Activated T-cell treated with anti-CD3 and anti-CD28 coated beads for 4 hours (primary cell): ENCODE measurements at places on chromosomes 13 and 19.

DNA sequence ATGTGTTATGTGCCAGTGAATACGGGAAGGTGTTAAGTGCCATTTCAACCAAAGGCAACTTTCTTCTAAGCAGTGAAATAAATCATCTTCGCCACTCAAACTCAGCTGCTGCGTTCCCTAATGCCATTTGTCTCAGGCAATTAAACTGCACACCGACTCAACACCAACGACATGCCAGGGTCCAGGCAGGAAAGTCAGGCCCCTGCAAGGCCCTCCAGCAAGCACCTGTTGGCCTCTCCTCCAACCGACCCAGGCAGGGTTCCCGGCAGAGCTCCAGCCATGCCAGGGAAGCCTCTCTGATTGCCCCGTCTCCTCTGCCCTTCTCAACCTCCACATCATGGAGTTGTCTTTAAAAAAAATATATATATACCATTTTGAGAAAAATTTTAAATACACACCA lies 21.8 kb downstream of the SAFB2 start:
- no peak for DNase-seq

DNA sequence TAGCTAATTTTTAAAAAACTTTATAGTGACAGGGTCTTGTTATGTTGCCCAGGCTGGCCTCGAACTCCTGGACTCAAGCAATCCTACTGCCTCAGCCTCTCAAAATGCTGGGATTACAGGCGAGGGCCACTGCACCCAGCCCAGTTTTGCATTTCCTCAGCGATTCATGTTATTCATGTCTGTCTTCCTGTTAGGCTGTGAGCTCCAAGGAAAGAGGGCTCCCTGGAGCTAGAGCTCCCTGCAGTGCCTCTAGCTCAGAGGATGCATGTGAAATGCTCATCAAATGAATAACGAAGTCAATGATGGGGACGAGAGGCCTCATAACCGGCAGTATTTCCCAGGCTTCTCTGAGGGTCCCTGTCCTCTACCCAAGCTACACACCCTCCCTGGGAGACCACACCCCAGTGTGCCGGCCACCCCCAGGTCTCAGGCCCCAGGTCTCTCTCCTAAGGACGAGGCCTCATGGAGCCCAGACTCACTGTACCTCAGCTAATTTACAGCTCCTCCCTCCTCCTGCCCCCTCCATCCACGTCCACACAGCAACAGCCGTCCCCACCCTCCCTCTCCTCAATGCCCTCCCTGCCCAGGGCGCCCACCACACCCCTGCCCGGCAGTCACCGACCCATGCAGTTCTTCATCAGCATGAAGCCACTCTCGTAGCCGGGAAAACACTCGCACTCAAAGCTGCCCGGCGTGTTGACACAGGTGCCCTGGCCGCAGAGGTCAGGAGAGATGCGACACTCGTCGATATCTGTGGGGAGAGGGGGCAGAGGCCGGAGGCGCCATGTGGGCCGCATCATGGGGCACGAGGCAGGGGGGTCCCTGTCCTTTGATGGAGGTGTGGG lies 28.5 kb downstream of the FBN3 start:
- DNase-seq: no peak

DNA sequence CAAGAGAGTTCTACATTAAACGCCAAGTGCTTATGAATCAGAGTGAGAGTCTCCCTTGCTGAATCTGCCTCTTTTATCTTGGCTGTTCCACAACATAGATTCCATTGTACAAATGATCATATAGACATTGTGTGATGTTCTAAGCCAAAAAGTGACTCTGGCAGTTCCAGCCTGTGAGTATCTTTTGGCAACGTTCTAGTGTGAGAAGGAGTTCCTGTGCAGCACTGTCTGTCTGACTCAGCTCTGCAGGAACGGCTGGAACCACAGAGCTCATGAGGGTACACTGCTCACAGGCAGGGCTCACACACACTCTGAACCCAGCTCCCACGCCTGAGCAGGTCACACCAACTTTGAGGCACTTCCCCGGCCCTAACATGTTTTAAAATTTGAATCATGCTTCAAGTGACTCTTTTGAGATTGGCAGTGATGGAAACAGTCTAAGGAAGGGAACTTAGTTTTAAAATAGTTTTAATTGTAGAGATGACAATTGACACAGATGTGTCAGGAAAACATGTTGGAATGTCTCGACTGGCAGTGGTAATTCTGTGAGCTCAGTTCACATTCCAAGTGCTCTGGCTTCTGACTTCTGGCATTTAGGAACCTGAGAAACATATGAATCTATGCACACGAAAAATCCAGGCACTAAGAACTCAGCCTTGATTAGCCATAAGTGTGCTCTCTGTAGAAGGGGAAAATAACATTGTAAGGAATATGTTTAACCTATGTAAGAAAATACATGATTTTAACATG lies 272.0 kb downstream of the UQCRFS1 start:
- no peak for DNase-seq

GRCh38 chr19:7124782-7125181 lies 55.3 kb downstream of the ZNF557 start:
- no peak for DNase-seq

DNA sequence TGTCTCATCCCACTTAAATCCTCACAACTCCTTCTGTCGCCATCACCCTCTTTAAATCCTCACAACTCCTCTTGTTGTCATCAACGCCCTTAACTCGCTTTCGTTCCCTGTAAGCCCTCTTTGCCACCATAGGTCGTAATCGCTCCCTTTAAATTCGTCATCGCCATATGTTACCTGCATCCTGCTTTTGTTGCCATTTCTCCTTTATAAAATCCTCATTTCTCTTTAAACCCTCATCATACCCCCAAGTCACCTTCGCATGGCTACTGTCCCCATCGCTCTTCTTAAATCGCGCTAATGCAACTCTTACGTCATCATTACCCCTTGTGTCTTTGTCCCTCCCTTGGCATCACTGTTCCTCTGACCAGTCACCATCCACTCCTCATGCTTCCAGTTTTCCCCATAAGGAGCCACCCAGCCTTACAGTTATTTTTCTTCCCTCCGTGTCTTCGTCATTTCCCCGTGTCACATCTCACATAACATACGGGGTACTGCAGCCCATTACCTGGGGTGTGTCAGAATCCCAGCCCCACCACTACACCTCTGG lies 539 bp downstream of the PLD3 start:
- no peak for DNase-seq

- DNase-seq: no peak
Measured at GRCh38 chr19:615619-616018, 17.7 kb downstream of the POLRMT start.

DNA sequence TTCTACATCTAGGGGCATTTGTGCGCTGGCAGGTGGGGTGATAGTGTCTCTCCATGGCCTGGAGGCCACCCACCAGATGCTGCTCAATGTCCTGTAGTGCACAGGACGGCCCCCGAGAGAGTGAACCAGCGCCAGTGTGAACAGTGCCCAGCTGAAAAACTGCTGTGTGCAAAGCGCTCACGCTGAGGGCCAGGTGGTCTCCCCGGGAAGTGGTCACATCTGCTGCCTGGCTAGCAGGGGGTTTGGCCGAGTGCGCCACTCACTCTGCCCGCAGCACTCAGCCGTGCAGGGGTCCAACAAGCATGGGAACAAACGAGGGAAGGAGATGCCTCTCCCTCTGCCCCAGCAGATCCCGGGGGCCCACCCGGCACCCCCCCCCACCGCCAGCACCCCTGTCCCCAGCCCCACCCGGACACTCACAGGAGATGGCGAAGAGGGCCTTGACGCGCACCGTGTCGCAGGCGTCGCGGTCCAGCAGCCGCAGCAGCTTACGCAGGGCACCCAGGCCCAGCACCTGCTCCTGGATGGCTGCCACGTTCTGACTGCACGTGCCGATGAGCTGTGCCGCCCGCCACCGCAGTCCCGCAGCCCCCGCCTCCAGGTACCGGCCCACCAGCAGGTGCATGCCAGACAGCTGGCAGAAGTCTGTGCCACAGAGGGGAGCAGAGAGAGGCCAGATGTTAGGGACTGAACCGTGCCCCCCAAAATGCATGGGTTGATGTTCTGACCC lies 5.8 kb downstream of the HSPBP1 start:
- no peak for DNase-seq

GRCh38 chr19:12891553-12892021 lies 627 bp downstream of the GCDH start:
- no peak for DNase-seq

GRCh38 chr19:23698711-23699520 lies 11.9 kb upstream of the ZNF675 start:
- no peak for DNase-seq

GRCh38 chr13:52374873-52375411 lies 31.0 kb downstream of the THSD1 start:
- no peak for DNase-seq

DNA sequence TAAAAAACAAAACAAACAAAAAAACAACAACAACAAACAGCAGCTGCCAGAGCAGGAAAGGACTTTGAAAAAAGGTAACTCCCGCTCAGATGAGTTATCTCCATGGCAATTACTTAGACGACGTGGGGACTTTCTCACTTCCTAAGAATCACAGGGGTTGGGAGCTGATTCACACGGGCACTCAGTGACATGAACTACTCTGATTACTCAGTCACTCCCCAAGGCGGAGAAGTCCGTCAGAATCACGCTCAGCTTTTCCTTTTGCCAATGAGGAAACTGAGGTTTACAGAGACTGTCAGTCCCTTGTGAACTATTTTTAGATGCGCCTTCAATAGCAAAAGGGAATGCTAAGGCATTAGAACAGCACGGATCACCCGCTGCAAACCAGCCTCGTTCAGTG lies 32.3 kb upstream of the MATK start:
- no peak for DNase-seq

DNA sequence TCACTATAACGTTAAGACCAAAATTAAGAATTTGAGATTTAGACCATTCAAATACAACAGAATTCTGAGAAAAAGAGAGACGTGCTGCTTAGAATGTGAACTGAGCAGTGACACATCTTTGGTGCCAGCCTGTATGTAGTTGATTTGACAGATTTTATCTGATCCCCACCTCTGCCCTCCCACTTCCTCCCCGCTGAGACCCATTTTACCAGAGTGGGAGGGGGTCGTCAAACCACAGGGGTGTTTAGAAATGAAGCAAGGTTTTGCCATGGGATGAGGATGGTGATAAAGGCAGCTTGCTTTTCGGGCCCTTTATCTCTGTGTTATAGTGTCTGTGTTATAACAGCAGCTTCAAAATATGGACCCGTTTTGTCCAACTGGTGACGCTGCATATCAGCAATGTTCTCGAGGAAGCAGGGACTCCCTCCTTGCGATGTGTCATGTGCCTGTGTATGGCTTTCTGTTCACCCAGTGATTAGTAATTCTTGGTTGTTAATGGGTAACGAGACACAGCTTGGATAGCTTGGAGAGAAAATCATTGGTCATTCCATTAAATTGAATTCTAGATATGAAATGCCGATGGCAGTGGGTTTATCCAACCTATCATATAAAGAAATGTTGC lies 125.0 kb downstream of the HS6ST3 start:
- no peak for DNase-seq

DNA sequence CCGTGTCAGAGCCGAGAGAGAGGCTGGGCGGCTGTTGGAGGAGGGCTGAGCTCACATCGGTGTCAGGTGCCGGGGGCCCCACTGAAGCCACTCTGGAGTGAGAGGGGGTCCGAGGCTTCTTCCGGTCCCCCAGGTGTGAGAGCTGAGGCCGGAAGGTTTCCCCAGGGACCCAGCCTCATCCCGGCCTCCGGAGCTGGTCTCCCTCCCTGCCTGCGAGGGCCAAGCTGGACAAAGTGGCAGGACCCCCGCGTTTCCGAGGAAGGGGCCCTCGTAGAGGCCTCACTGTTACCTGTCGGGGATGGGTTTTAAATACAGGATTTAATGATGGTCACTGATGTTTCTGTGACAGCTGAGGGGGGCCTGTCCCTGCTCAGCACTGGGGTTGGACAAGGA lies 6.6 kb downstream of the HCN2 start:
- no peak for DNase-seq

DNA sequence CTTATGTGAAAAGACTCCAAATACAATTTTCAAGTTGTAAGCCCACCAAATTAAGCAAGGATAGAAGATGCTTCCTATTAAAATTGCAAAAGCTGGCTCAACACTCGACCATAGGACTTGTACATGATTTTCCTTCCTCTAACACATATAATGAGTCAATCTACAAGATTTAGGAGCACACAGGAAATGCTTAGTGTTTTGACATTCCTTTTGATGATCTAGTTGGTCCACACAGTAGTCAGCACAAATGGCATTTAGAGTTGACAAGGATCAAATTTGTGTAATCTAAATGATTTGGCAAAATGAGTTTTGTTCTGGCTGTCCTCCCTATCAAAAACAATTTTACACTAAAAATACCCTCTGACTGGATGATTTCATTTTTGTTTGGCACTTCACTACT lies 340.2 kb downstream of the DIAPH3 start:
- DNase-seq: no peak

GRCh38 chr13:90541346-90541745 lies 806.1 kb upstream of the MIR17HG start:
- DNase-seq: no peak

- no peak for DNase-seq
Measured at GRCh38 chr19:22545751-22546150, 88.4 kb upstream of the ZNF492 start.

GRCh38 chr19:30167206-30167868 lies 204.8 kb upstream of the ZNF536 start:
- no peak for DNase-seq

DNA sequence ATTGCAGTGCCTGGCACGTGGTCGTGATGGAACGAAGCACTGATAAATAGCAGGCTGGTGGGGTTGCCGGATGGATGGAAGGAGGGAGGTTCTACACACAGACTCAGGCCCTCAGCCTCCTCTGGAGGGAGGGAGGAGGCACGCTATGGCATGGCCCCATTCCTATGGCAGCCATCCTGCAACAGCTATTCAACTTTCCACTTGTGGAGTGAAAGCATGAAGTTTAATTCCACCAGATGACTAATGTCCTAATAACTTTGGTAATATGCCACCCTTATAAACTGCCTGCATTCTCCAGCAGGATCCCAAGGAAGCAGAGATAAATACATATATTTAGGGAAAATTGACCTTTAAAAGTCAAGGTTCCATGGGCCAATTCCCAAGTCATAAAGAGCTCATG lies 92.4 kb downstream of the KL start:
- no peak for DNase-seq

- no peak for DNase-seq
Measured at GRCh38 chr19:52957591-52957990, 5.1 kb downstream of the ZNF816 start.

- no peak for DNase-seq
Measured at GRCh38 chr13:111449041-111449440, 128.6 kb downstream of the TEX29 start.

GRCh38 chr19:56159009-56159559 lies 16.7 kb upstream of the GALP start:
- no peak for DNase-seq

GRCh38 chr19:45293682-45294081 lies 29.0 kb downstream of the CKM start:
- no peak for DNase-seq

- DNase-seq: no peak
Measured at GRCh38 chr13:95239283-95239682, 62.0 kb downstream of the ABCC4 start.
